Stimulated activated CD4-positive, alpha-beta T cell treated with anti-CD3 and anti-CD28 coated beads, Interleukin-15, amount 100 ng/mL, for 24 hours (primary cell): ENCODE measurements at places on chromosomes 16 and 17.
A peak's percentile ranks its signal among the peaks of the same experiment; 100 is the strongest.

DNA sequence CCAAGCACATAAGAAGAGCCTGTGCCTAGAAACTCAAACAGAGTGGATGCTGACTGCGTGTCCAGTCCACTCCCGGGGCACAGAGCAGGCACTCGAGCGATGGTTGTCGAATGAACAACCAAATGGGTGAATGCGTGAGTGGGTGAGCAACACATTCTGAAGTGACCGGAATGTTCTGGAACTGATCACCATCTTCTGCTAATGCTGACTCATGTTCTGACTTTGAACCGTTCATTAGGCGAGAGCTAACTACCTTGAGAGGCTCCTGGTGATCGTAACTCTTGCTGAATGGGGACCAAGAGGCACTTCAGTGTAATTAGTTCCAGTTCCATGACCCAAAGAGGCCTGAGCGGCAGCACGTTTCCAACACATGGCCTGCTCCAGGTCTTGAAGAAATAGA, 37.9 kb downstream of the IRF8 start:
- peak; percentile 51 for DNase-seq

DNA sequence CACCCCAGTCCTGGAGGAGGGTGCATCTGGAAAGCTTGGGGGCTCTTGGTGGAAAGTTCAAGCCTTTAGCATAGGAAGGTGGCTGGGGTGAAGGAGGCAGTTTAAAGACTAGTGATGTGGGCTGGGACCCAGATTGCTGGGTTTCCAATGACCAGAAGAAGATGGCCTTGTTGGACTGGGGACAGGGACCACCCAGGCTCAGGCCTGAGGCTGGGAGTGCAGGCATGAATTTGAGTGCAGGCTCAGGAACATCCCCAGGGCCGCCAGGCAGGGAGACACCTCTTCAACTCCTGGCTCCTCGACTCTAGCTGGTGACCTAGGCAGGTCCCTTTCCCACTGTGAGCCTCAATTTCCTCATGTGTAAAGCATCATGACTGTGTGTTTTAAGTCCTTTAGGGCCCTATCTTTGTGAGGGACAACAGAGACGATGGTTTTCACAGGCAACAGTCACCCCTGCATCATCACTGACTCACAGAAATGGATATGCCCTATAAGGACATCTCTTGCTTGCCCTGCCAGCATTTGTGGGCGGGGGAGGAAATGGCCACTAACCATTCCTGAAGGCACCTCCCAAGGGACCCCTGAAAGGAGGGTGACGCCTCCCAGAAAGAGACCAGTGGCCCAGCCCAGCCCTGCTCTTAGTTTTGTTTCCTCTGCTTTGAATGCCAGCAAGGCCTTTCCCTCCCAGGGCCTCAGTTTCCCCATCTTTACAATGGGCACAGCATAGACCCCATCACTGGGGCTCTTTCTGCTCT, 11.1 kb downstream of the NLRC5 start:
- peak; percentile 64 for DNase-seq

DNA sequence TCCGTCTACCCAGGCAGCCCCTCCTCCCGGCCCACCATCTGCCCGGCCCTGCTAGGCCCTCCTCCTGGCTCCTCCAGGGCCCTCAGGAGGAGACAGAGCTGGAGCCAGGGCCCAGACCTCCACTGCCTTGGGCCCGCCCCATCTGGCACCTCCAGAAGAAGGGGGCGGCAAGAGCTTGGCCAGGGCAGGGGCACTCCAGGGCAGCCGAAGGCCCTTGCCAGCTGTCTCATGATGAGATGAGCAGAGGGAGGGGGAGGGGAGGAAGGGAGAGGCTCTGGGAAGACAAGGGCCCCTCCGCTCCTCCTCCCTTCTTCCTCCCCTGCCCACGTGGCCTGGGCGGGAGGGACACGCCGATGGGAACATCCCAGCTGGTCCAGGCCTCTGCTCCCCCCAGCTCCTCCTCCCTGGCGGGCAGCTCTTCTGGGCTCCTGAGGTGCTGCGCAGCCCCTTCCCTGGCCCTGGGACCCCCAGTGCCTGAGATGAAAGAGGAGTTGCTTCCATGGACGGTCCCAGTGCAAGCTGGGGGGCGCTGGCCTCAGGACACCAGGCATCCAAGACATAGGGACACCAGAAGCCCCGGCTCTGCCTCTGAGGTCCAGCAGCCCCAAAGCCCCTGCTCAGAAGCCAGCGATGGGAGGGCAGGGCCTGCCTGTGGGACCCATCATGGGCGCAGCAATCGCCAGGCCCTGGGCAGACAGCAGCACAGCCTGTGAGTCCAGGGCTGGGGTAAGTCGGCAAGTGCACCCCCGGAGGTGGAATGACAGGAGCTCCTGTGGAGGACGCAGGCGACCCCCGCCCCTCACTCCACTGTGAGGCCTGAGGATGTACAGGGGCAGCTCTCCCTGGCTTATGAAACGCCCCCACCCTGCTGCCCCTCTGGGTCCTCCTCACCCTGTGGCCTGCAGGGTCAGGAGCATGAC, 23.6 kb upstream of the ENPP7 start:
- no peak for DNase-seq

GRCh38 chr17:37830151-37830993, 85.5 kb upstream of the HNF1B start:
- DNase-seq = no peak

DNA sequence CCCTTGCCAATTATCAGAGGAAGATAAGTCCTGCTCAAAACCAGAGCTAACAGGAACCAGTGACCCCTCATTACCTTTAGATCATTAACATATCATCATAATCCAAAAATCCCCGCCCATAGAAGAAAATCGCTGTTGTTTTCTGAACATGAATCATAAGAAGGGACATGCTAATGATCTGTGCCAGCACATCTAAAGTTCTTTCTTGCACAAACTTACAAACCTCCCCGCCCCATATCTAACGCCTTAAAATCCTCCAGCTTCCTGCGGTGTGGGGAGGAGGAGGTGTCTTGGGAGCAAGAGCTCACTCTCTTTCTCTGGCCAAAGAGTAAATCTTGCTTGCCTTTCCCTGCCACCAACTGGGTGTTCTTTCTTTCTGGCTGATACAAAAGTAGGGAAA, 78.3 kb downstream of the IRX3 start:
- no peak for DNase-seq

GRCh38 chr16:89422905-89423630, 67.3 kb downstream of the ANKRD11 start:
- DNase-seq = peak; percentile 79

GRCh38 chr17:30929081-30929633, 7.4 kb downstream of the ADAP2 start:
- no peak for DNase-seq

DNA sequence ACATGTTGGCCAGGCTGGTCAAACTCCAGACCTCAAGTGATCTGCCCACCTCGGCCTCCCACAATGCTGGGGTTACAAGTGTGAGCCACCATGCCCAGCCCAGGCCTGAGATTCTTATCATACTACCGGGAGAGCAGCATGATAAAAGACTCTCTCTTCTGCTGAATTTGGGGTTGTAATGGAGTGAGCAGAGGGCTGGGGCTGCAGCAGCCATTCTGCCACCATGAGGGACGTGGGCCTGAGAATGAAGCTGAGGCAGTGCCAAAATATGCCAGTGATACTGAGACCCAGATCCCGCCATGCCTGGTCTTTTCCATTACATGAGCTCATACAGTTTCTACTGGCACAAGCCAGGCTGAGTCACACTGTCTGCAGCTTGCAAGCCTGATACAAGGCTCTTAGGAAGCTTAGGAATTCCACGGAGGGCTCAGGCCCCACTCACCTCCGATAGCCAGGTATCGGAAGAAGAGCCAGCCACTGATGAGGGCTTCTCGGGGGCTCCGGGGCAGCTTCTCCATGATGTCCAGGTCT, 19.6 kb upstream of the P2RX1 start:
- DNase-seq = no peak

- DNase-seq = peak; percentile 55
Measured at GRCh38 chr16:30786936-30787612, at the start of gene ZNF629. ZNF629 (minus strand) TSS chr16:30787205; CDS start chr16:30784482, 2,723 bp downstream.

GRCh38 chr17:79415909-79416308, 194.9 kb downstream of the RBFOX3 start:
- DNase-seq = no peak

DNA sequence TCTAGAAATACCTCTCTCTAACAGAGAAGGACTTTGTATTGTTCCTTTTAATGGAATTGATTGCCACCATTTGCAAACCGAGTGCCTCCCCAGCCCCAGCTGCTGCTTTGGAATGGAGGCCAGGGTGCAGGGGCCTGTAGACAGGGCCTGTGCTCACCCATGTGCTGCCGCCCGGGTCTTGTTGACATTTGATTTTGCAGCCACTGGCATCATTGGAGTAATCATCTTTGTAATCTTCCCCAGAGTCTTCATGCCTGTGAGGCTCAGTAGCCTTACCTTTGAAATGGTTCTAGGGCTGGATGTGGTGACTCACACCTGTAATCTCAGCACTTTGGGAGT, 119.8 kb downstream of the CLEC16A start:
- DNase-seq = no peak

DNA sequence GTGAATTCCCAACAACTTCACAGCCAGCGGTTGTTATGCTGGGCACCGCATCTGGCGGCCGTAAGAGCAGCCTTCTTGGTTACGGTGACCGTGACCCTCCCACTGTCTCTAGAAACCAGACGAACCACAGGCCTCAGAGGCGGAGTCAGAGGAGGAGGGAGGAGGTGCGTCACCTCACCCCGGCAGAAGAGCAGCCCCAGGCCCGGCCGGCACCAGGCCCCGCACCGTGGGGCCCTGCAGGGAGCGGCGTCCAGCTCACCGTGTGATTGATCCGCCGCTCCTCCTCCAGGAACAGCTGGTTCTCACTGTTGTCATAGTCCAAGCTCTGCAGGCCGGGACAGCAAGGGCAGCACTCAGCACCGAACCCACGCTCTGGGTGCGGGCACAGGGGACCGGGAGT, 13.7 kb downstream of the CLCN7 start:
- no peak for DNase-seq

GRCh38 chr17:68346448-68346847, 55.2 kb downstream of the ARSG start:
- peak; percentile 79 for DNase-seq

DNA sequence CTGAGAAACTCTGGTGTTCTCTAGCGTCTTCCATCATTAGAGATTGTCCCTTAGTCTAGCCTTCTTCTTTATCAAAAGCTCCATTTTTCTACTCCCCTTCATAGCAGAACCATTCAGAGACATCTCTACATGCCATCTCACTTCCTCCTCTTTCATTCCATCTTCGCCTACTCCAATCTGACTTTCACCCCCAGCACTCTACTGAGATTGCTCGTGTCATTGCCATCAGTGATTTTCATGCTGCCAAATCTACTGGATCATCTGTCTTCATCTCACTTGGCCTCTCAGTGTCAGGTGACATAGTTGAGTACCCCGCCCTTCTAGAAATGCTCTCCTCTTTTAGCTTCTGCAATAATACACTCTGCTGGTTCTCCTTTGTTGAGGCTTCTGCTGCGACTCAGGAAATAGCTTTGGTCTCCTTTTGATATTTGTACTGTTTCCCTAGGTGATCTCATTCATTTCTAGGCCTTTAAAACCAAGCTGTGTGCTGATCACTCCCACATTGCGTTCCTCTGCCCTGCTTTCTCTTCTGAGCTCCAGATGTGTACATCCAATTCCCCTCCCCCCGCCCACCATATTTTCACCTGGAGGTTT, 119.1 kb downstream of the FTO start:
- DNase-seq = peak; percentile 17

- no peak for DNase-seq
Measured at GRCh38 chr16:25052151-25052511, 37.0 kb upstream of the ARHGAP17 start.

- DNase-seq = no peak
Measured at GRCh38 chr16:57513371-57514102, 22.8 kb downstream of the CCDC102A start.

- peak; percentile 22 for DNase-seq
Measured at GRCh38 chr17:73166731-73167581, 2.1 kb downstream of the SSTR2 start.

- DNase-seq = no peak
Measured at GRCh38 chr16:23896832-23897821, 61.3 kb downstream of the PRKCB start.

- no peak for DNase-seq
Measured at GRCh38 chr17:19461116-19461515, 50.1 kb downstream of the RNF112 start.

- DNase-seq = no peak
Measured at GRCh38 chr17:58377093-58377601, 25.1 kb upstream of the SUPT4H1 start.

GRCh38 chr16:17269439-17269838, 201.3 kb downstream of the XYLT1 start:
- no peak for DNase-seq

DNA sequence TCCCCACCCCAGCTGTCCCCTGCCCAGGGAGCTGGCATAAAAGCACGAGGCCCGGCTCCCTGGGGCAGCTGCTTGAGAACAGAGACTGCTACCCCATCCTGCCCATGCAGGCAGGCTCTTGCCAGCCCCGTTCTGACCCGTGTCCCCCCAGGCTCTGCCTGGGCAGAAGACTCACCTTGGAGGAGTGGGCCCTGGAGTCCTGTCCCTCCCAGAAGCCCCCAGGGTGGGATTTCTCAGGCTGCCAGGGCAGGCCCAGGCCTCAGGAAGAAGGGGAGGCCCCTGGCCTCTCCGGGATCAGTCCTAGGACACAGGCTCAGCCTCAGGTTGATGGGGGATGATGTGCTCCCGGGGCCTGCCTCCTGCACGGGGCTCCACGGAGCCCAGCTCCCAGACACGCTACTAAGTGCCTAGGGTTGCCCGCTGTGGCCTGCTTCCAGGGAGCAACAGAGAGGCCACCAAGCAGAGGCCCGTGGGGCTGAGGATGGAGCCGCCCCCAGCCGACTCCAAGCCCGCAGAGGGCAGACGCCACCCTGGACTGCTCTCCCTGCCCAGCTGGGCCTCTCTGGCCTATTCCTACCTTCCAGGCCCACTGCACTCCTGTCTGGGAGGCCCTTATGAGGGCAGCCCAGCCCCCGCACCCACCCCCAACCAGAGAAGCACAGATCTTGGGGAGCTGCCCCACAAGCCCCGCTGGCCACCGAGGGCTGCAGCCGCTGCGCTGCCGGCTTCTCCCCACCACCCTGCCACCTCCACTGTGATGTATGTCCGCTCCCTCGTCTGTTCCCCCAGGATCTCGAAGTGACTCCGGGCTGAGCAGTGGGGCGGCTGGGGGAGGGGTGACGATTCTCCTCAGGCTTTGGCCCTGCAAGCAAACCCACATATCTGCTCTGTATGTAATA, 1.7 kb downstream of the NME3 start:
- DNase-seq = no peak

GRCh38 chr16:77500934-77501664, 66.3 kb upstream of the ADAMTS18 start:
- DNase-seq = no peak
